ENCODE measurements at places on chromosomes 11 and 22. TPM values are rescaled to one million over a fixed set of nuclear protein-coding genes. Genes with fewer than 3 reads are reported as not detected.

Gene PSMC3
- 154 TPM for total RNA-seq

Gene SAA1
- total RNA-seq: 23.9 TPM

Gene USP35
- 6.8 TPM for total RNA-seq

Gene OR4A15
- total RNA-seq: not detected

GRCh38 chr11:60887556-60887955, 18.8 kb downstream of the PRPF19 start:
- peak; percentile 47 for DNase-seq

DNA sequence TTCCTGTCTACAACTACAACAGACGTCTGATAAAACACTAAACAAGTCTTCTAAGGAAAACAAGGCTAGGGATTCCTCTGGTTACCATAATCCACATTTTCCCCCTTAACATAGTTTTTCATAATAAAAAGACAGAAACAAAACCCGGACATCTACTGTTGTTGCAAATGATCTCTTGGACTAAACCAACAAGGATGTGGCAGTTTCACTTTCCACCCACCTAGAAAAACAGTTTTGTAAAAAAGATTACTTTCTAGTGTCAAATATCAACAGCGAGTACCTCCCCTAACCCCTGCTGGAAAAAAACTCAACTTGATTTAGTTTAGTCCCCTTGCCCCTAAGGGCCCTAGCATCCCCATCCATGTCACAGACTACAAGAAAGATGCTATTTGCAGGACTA, 5.4 kb downstream of the GNG3 start:
- no peak for DNase-seq
